ENCODE measurements at places on chromosomes 2 and 18.

DNA sequence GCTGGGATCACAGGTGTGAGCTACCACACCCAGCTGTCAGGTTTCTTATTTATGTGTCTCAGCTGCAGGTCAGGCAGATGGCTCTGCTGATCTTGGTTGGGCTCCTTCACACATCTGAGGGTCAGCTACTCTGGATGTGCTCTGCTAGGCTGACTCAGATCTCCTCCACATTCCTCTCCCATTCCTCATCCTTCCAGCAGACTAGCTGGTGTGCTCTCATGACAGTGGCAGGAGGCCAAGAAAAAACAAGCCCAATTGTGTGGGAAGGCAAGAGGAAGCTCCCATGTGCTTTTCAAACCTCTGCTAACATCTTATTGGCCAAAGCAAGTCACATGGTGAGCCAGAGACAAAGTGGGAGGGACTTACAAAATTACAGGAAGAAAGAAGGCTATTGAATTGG lies 11.7 kb upstream of the MSH6 start:
- DNase-seq: no peak

GRCh38 chr2:151576080-151576479 lies 158.2 kb downstream of the NEB start:
- no peak for DNase-seq

GRCh38 chr18:24538414-24539264 lies 78.2 kb downstream of the HRH4 start:
- DNase-seq: no peak

- DNase-seq: no peak
These were observed 41.3 kb downstream of the PTPN4 start for GRCh38 chr2:119801040-119801439.

DNA sequence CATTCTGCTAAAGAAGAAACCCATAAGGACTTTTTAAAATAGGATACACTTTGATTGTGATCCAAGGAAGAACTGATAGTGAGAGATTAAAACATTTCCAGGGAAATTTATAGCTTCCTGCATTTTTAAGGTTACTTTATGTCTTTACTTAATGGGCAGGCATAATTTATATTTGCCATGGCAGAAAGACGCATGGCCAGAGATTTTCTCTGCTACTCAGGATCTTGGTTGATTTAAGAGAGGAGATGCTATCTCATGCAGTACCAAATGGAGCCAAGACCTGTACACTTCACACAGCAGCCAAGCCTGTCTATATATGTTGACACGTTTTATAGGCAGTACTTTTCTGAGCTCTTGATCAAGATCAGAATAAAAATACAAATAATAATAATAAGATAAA lies 60.9 kb upstream of the NT5C1B start:
- DNase-seq: no peak

- DNase-seq: no peak
These were observed 155.8 kb downstream of the SH3BP4 start for GRCh38 chr2:235107640-235107951.

DNA sequence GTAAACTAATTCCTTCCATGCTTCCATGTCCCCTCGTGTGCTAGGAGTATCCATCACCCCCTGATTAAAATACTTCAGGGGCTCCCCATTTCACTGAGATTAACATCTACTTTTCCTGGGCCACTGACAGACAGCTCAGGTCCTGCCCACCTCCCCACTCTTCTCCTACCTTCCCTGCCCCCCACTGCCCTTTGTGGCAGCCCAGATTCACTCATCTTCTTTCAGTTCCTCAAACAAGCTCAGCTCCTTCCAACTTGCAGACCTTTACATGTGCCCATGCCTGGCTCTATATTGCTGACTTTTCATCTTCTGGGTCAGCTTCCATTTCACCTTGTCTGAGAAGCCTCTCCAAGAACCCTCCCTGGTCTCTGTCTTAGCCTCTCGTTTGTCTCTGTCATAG lies 12.0 kb downstream of the RUFY4 start:
- no peak for DNase-seq

- DNase-seq: no peak
These were observed 44.0 kb upstream of the HPCAL1 start for GRCh38 chr2:10258726-10259125.

GRCh38 chr2:26692279-26692896 lies at the start of gene KCNK3:
TSS of gene KCNK3 (plus strand) at chr2:26692722. CDS start at chr2:26692876, 154 bp downstream.
- peak; percentile 45 for DNase-seq

GRCh38 chr2:114057638-114058037 lies 167.7 kb downstream of the ACTR3 start:
- no peak for DNase-seq

DNA sequence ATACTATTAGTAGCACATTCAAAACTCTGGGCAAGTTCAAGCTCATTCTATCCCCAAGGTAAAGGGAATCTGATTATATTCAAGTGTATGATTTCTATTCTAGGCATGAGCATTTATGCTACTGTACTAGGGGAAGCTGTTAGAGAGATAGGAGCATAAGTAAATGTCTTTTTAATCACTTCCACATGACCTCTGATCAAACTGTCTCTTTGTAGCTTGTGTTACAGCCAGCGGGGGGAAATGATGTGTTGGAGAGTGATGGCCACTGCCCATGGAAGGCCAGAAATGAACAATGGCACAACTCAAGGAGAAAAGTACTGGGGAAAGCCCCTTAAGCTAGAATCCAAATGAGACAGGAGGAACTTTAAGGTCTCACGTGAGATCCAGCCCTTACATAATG lies 894.9 kb upstream of the CDH2 start:
- DNase-seq: no peak

Data from activated T-cell treated with anti-CD3 and anti-CD28 coated beads for 48 hours (primary cell).